SW 1271 (cell line): ENCODE measurements at places on chromosomes 6 and 20.

- no peak for DNase-seq
Observed at GRCh38 chr6:127949251-127949650, 48.4 kb upstream of the THEMIS start.

DNA sequence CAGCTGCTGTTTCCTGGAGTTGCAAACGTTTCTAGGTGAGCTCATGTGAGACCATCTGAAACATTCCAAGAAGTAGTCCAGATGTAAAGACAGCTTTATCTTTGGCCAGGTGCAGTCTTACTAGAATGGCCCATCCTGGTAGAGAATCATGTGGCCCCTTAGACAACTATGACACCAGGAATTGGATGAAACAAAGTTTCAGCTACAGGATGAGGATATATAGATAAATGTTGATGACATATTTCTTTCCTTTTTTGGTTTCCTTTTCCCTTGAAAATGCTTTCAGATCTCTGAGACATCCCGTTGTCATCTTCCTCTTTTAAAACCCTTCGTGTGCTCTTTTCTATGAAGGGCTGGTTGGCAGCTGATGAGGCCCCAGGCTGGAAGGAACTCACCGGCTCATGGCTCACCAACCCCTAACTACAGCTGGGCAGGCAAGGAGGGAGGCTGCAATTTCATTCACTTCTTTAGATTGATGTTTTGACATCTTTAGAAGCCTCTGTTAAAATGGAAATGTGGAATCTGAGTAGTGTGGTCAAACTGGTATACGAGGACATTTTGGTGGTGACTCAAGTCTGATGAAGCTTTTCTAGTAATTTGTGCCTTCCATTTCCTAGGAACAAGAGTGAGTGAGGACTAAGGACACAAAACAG is 167.9 kb upstream of the TNFAIP3 start:
- no peak for DNase-seq

DNA sequence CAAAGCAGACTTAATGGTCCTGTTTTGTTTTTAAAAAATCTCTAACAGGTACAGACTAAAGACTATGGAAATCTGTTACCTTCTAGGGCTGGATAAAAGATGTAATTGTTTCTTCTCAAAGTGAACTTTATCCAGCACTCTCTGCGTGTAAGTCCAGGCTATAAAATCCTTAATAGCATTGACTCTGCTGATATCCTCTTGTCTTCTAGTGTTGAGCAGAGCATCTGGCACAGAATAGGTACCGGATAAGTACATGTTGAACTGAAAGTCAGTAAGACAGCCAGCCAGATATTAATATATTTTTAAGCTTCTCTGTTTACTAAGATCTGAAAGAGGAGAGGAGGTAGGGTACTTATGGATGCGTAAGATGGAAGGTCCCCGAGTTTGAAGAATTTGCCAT is 262.3 kb downstream of the TBC1D7 start:
- no peak for DNase-seq

GRCh38 chr6:135675862-135676261 is 175.6 kb upstream of the PDE7B start:
- DNase-seq = no peak

DNA sequence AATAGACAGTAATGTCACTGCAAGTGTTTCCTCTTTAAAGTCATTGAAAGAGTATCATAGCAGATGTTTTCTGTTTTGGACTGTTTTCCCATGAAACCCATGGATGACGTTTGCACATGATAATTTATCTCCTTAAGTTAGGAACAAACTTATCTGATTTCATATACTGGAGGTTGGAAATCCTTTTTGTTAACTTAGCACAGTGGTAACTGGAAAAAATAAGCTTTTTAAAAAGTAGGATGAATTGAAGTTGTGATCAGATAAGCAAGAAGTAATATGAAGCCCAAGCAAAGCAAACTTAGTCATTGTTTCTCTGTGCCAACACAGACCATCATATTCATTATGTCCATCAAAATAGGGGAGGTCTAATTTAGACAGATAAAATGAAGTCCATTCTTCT is 61.6 kb downstream of the PLCB4 start:
- DNase-seq = no peak

DNA sequence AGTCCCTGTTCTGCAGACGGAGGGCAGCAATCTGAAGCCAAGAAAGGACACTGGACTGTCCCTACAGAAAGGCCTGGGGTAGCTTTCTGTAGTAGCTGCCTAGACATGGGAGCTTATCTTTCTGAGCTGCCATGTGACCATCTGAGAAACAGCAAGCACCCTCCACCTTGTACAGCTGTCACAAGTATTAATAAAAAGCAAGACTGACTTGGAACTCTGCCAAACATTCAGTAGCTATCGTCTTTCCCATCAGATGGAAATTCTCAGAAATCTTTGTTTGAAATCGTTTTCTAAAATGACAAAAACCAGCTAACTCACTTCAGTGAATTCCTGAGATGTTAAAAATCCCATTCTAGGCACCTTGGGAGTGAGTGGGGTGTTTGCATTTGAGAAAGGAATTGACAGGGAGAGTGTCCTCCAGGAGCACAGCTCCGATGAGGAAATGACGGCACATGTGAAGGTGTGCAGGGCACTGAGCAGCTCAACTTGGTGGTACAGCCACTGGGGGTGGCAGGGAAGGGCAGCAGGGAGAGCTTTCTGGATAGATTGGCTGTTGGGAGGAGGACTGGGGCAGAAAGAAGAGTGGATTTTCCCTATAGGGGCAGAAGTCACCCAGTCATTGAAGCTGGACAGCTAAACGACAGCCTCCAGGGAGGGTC is 24.5 kb downstream of the ACSS1 start:
- DNase-seq = no peak

DNA sequence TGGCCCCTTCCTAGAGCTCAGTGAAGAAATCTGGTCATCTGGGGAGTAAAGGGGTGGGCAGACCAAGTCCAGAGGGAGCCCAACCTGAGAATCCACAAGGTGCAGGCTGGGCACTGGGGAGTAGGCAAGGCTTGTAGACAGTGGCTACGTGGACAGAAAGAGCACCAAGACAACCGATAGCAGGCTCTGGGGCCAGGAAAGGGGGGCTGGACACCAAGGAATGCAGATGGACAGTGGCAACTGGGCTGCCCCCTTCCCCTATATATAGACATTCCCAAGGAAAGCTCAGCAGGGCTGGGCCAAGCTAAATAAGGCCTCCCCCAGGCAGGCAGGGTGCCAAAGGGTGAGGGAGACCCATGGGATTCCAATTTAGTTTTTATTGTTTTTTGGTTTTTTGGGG is 1.5 kb upstream of the TNNC2 start:
- no peak for DNase-seq

DNA sequence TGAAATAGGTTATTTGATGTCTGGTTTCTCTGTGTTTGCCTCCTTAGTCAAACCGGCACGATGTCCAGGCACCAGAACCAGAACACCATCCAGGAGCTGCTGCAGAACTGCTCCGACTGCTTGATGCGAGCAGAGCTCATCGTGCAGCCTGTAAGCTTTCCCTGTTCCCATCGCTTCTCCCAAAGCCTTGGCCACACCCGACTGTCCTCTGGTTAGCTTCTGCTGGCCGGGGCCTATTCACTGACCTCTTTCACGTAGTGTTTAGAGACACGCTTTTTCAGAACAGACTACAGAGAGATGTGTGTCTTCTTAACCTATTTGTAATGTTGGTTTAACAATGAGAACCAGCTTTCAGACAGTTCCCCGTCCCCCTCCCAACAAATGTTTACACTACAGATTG is 14.2 kb downstream of the DSP start:
- DNase-seq = no peak

DNA sequence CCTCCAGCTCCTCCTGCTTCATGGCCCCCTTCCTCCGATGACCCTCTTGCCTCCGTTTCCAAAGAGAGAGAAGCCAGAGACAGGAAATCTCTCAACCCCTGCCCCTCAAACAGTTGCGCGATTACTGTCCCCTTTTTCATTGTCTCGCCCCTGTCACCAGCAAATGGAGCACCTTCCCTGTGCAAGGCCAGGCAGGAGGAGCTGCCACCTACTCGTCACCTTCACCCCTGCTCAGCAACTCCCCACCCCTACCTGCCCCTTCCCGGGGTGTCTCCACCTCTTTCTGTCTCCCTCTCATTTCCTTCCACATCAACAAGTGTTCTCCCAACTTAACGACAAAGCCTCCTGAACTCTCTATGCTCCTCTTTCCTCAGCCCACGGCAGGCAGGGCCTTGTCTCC is 13.7 kb downstream of the PNLDC1 start:
- no peak for DNase-seq
